CD4-positive, alpha-beta T cell treated with Interleukin-6 at 100 ng/mL for 8 hours (primary cell): ENCODE measurements at places on chromosomes 16 and 17.
A peak's percentile ranks its signal among the peaks of the same experiment; 100 is the strongest.

DNA sequence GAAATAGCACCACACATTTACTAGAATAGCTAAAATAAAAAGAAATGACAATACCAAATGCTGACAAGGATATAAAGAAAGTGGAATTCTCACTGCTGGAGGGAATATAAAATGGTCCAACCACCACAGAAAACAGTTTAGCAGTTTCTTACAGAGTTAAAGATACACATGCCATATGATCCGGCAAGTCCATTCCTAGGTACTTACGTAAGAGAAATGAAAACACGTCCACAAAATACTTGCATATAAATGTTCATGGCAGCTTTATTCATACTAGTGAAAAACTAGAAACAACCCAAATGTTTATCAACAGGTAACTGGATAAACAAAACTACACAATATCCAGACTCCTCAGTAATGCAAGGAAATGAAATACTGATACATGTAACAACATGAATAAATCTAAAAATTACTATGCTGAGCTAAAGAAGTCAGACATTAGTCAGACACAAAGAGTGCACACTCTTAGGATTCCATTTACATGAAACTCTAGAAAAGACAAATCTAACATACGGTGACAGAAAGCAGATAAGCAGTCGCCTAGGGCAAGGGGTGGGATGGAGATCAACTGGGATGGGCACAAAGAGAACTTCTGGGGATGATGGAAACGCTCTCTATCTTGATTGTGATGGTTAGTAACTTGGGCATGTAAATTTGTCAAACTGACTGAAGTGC, 76.4 kb downstream of the SMG6 start:
- DNase-seq = no peak

DNA sequence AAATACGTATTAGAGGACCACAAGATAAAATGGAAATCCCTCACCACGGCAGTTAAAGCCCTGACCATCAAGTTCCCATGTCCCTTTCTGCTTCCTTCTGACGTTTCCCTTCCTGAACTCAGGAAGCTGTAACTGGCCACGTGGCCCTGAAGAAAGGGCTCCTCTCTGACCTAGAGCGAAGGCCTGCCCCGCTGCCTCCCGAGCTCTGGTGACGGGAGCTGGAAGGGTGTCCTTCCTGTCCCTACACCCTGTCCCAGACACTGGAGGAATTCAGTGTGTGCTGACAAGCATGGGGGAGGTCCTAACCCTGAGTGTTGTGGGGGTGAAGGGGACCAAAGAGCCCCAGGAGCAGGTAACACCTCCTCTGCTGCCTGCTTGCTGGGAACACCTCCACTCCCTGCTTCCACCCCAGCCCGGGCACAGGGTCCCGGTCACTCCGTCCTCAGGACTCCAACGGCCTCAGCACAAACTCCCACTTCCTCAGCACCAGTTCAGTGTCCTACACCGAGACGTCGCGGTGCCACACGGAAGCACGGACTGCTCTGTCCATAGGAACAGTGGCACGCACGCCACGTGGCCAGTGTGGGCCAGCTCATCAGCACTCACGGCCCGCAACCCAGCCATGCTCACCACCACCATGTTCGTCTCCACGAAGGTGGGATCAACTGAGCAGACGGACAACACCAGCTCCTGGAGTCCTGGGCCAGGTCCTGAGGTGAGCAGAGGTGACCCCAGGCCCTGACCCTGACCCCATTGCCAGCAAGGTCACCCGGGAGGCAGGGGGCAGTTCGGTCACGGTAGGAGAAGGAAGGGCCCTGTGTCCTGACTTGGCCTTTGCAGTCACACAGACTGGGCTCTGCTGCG, 16.9 kb downstream of the TMEM235 start:
- DNase-seq = no peak

DNA sequence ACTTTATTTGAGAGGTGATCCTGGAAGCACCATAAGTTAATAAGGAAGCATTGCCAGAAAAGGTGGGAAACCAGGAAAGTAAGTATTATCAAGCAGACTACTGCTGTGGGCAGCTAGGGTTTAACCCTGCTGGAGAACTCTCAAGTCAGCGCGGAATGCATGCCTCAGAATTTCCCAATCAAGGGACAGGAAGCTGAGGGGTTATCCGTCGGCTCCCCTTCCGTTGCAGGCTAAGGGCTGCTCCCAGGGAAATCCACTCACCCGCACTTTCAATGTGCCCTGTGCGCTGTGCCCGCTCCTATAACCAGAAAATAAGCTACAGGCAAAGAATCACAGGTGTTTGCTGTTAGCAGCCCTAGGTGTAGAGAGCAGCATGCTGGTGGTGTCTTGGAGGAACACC, 138.5 kb upstream of the CACNG3 start:
- no peak for DNase-seq

- no peak for DNase-seq
Measured at GRCh38 chr17:63487014-63487339, 10.1 kb downstream of the ACE start.

DNA sequence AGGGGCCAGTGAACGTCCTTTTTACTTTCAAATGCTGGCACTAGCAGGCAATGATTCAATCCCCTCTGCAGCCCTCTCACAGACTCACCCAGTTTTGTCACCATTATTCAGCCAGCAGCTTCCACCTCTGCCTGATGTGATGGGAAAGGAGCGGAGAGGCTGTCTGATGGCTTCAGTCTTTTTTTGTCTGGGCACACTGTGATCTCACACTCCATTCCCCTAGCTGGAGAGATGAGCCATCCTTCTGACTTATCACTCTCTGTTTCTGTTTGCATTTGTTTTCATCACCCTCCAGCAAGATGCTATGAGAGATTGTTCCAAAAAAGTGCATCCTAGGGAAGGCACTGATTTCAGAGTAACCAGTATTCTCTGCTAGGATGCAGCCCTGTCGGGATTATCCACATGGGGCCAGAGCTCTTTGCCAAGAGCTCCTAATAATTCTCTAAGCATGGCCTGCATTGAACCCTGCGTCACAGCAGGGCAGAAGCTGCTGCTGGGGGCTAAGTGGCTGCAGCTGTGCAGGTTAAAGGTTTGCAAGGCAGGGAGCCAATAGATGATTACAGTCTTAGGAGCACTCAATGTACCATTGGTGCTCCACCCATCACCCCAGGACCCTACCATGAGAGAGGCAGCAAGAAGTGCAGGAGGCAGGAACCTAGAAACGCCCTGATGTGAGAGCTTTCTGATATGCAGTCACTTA, 236.1 kb upstream of the C16orf82 start:
- no peak for DNase-seq

GRCh38 chr16:1768767-1769401, 2.5 kb downstream of the NME3 start:
- DNase-seq = no peak

- no peak for DNase-seq
Measured at GRCh38 chr16:84314814-84315213, 20.1 kb downstream of the WFDC1 start.

GRCh38 chr17:49556223-49556943, 19.3 kb upstream of the NXPH3 start:
- peak; percentile 70 for DNase-seq

- no peak for DNase-seq
Measured at GRCh38 chr16:23436951-23437350, 16.0 kb downstream of the COG7 start.

DNA sequence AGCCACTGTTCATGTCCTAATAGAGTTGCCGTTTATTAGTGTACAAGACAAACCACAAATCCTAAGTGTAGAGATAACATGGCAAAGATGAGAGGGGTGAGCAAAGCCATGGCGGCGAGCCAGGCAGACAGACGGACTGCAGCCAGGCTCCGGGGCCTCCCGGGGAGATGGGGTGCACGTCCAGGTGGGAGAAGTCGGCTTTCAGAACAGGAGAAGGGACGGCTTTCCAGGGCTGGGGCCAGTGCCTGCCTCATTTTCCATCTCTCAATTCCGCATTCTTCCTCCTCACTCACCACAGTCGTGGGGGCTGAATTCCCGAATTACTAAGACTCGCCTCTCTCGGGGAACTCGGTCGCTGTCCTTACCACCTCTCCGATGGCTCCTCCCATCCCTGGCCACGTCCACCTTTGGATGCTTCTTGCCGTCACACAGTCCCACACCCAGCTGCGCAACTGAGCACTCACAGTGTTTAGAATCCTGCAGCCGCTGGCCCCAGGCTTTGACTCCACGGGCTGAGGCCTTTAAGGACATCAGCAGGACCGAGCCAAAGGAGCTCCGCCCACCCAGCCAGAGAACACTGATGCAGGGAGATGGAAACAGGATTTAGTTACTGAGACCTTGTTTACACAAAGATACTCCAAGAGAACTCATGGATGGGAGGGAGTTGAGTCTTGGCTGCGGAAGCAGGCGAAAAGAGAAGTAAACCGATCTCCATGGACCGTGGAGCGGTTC, 59.7 kb downstream of the RNF112 start:
- DNase-seq = no peak

GRCh38 chr17:31917065-31917529, 15.6 kb upstream of the UTP6 start:
- DNase-seq = no peak

GRCh38 chr16:25838724-25839186, 147.0 kb downstream of the HS3ST4 start:
- DNase-seq = peak; percentile 25

DNA sequence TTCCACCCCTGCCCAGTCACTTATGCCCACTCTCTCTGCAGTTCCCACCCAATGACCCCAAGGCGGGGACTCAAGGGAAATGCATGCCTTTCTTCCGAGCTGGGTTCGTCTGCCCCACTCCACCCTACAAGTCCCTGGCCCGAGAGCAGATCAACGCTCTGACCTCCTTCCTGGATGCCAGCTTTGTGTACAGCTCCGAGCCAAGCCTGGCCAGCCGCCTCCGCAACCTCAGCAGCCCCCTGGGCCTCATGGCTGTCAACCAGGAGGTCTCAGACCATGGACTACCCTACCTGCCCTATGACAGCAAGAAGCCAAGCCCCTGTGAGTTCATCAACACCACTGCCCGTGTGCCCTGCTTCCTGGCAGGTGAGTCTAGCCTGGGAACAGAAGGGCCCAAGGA, 13.8 kb downstream of the LPO start:
- DNase-seq = no peak

GRCh38 chr17:41792845-41793783, 6.6 kb upstream of the JUP start:
- no peak for DNase-seq

DNA sequence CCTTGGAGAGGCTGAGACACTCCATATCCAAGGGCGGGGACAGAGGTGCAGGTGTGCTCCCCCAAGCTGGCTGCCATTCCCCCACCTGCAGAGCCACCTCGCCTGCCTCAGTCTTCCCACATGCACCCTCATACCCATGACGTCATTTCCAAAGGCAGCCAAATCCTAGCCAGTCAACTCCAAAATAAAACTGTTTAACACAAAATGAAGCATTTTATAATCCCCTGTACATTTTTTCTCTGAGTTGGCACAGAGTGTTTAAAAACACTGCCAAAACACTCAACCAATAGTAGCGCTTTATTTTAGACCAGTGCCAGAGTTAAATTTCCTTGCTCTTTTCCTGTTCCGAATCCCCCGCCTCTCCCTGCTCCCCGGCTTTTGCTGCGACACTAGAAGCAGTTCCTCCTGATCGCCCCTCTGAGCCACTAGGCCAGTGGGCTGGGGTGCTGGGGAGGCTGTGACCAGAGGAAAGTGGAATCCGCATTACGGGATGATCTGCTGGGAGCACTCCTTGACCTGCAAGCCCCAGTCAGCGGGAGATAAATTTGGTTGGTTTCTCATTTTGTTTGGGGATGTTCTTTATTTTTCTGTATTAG, 139.5 kb downstream of the ZNF423 start:
- no peak for DNase-seq

DNA sequence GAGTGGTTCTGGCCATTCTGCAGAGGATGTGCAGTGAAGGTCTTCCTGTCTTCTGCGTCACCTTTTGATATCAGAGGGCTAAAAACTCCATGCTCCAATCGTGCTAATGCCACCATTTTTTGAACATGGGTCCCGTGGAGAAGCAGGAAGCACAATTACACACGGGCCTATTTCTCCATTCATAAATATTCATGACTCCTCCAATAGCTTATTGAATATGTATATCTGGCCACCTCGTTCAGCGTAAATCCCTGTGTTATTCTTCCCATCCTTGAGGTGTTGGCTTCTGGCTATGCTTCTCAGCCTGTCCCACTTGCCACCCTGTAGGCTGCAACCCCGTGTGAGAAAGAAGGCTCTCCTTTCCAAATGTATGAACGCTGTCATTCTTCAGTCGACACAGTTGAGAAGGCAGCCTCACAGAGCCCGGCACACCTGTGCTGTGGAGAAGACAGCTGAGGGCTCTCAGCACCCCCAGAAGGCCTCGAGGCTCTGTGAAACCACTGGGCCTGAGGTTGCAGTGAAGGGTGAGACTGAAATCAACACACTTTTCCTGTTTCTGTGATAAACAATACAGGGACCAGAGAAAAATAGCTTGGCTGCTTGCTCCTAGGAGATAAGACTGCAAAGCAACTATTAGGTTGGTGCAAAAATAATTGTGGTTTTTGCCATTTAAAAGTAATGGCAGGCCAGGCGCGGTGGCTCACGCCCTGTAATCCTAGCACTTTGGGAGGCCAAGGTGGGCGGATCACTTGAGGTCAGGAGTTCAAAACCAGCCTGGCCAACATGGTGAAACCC, 4.9 kb upstream of the ANKRD40CL start:
- no peak for DNase-seq

DNA sequence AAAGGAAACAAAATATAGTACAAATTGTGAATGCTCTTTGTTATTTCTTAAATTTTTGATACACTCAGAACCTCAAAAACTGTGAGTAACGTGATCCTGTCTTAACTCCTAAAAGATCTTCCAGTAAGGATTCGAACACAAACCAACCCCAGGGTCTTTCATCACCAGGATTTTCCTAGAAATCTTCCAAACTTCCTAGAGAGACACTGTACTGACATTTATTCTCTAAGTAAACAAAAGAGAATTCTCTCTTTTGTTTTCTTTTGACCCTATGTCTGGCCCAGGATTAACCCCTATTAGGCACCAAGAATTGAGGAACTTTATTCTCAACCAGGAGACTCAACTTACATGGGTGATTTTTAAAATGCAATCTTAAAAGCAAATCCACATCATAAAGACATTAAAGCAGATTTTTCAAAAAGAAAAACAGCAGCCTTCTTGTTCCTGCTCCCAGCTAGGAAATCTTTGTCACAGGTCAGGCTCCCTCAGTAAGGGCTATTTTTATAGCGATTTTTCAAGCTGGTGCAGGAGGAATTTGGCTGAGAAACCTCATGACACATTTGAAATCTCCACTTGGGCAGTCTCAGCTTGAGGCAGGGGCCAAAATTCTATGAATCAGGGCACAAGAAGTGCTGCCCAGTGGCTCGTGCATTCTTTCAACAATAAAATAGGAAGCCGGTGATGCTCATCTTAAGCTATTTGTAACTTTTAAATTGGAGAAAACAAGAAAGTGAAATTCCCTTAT, 6.2 kb upstream of the SMG1 start:
- no peak for DNase-seq

DNA sequence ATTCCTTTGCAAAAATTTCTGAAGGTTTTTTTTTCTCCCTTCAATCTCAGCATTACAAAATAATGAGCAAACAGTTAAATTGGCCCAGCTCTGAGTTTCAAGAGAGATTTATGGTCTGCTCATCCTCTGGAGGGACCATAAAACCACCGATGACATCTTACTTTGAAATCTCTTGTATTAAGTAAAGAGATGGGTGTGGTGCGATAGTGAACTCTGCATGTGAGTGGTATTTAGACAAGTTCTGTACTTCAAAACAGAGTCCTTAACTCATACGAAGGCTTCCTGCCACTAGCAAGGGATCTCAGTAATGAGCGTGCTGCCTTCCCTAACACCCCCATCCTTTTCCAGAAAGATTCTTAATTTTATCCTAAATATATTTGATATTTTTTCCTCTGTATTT, 2.1 kb downstream of the FAM20A start:
- no peak for DNase-seq

GRCh38 chr16:23254338-23254737, 47.8 kb upstream of the SCNN1B start:
- DNase-seq = no peak

GRCh38 chr16:30901201-30902028, 5.0 kb downstream of the CTF1 start:
- DNase-seq = no peak
